ENCODE measurements at places on chromosomes 2 and 18.

DNA sequence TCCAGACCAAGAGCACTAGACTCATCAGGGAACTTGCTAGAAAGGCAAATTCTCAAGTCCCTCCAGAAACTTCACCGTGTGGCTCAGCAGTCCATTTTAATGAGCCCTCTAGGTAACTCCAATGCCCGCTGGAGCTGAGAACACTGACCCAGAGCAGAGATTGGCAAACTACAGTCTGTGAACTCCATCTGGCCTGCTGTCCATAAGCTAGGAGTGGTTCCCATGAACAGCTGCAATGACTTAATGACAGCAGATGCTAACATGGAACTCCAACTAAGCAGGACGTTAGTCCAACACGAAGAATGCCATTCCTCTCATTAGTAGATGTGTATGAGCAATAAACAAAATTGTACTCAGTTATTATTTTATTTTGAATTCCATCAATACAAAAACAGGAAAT, 371.9 kb downstream of the STK39 start:
- no peak for DNase-seq

DNA sequence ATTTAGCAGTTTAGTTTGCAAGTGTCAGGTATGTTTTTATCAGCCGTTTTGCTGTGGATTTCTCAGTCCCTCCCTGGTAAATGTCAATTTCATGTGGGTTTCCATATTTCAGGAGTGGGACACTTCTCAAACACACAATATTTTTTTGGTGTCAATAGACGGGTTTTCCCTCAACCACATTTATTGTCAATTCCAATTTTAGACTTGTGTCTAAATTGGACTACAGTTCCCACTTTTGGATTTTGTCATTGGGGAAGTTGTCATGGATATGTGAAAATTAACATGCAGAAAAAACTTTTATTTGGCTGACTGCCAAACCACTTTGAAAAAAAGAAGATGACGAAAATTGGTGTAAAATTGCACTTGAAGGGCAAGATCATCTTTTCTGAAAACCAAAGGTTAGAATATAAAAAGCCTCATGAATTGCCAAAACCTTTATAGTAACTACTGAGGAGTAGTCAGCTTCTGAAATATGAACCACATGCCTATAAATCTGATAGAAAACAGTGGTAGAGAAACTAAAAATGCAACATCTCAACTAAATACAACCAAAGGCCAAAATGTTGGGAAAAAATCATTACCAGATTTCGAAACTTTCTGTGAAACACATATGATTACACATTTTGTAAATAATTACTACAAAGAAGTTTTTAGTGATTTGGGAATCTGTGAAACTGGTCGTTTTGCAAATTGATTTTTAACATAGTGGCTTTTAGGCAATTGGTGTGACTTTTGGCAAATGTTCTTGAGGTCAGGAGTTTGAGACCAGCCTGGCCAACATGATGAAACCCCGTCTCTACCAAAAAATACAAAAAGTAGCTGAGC, 106.4 kb downstream of the BCL2L11 start:
- no peak for DNase-seq

GRCh38 chr2:105215586-105216192, 25.9 kb upstream of the GPR45 start:
- no peak for DNase-seq

DNA sequence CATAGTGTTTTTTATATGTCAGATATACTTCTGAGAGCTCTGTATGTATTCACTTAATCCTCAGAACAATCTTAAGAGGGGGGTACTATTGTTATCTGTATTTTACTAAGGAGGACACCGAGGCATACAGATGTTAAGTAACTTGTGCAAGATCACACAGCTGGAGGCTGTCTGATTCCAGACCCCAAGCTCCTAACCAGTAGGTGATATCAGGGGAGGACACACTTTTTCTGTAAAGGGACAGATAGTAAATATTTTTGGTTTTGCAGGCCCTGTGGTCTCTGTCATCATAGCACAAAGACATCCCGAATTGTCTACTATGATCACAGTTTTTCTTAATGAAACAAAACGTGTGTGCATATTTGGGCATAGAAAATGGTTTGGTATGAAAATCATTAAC, 143.7 kb downstream of the LAMA3 start:
- DNase-seq = no peak

DNA sequence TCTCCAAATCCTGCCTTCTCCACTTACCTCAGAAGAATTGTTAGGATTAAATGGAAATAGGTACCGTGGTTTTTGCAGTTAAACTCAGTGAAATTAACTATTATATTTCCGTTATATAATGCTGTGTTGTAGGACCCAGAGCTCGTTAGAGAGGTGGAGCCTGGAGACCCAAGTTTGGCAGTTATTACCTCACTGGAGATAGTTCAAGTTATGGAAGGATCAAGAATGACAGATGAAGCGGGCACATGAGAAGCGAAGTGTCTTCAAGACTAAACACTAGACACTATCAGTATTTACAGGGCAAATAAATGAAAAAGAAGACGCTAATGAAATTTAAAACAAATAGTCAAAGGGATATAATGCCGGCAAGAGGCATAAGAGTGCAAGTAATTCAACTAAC, 866 bp downstream of the CWC22 start:
- no peak for DNase-seq

DNA sequence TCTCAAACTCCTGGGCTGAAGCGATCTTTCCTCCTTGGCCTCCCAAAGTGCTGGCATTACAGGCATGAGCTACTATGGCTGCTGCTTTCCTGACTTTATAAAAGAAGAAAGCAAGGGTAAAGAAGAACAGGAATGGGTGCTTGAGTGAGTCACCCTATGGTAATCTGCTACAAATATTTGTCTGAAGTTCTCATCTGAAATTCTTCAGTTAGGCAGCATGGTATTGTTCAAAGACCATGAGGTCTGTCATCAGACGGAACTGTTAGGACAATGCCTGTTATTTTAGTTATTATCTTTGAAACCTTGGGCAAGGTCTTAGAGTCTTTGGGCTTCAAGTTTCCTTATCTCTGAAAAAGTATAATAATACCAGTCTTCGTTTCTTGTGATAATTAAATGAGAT, 695.8 kb downstream of the RNF144A start:
- no peak for DNase-seq

- no peak for DNase-seq
Measured at GRCh38 chr2:215870088-215870490, 143.3 kb downstream of the MREG start.

DNA sequence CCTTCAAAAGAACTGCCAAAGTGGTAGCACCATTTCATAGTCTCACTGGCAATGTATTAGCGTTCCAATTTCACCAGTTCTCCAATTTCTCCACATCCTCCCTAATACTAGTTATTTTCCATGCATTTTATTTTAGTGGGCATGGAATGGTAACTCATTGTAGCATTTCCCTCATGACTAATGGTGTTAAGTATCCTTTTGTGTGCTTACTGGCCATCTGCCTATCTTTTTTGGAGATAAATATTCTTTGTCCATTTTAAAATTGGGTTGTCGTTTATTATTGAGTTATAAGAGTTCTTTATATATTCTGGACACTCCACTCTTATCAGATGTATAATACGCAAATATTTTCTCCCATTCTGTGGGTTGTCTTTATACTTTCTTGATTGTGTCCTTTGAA, 107.1 kb downstream of the THADA start:
- DNase-seq = no peak

GRCh38 chr2:223008162-223008561, 43.8 kb upstream of the KCNE4 start:
- DNase-seq = no peak

GRCh38 chr18:64882896-64883295, 734.0 kb upstream of the LINC00305 start:
- no peak for DNase-seq

GRCh38 chr2:205193836-205194228, 488.5 kb upstream of the NRP2 start:
- no peak for DNase-seq

GRCh38 chr2:88481691-88482336, 29.3 kb upstream of the FOXI3 start:
- DNase-seq = no peak

- no peak for DNase-seq
Measured at GRCh38 chr2:1607971-1608688, 136.2 kb downstream of the PXDN start.

GRCh38 chr18:66931010-66931409, 327.1 kb upstream of the CDH19 start:
- DNase-seq = no peak

DNA sequence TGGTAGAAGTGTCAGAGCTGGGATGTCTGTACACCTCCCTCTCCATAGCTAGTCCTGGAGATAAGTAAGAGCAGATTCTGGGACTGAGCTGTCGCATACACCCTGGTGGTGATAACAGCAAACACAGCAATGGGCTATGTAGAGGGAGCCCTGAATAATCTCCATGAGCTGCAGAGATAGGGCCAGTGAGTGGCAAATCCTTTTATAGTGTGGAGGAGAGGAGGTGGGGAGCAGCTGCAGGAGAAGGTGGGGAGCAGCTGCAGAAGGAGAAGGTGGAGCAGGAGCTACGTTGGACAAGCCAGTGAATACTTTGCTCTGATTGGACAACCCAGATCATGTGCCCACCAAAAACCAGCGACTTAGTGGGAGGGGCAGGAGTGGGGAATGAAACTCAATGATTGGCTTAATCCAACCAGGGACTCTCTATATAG, 85.5 kb downstream of the TMEM247 start:
- DNase-seq = no peak

DNA sequence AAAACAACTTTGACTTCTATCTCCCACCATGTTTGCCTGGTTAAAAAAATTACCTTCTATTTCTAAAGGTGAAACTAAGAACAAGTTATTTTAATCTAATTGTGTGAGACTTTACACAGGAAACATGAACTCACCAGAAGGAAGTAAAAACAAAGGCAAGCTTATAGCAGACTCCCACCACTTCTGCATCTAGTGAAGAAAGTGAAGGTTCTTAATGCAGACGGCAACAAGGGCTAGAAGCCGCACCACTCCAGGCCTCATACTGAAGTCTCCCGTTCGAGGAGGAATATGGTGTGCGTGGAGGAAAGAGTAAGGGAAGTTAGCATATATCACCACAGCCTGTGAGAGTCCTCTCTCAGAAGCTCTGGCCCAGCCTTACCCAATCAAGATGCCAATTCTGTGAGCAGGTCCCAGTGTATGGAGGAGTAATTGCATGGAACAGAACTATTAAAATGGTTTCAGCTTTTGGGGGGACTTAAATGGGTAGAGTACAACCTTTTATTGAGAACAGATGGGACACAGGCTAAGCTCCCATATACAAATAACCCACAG, 958.7 kb downstream of the BCL11A start:
- no peak for DNase-seq

GRCh38 chr2:163345795-163346573, 389.8 kb downstream of the FIGN start:
- DNase-seq = peak; percentile 26

GRCh38 chr2:69582582-69583176, 60.9 kb downstream of the AAK1 start:
- DNase-seq = no peak

- DNase-seq = no peak
Measured at GRCh38 chr2:19225931-19226330, 132.5 kb downstream of the OSR1 start.

DNA sequence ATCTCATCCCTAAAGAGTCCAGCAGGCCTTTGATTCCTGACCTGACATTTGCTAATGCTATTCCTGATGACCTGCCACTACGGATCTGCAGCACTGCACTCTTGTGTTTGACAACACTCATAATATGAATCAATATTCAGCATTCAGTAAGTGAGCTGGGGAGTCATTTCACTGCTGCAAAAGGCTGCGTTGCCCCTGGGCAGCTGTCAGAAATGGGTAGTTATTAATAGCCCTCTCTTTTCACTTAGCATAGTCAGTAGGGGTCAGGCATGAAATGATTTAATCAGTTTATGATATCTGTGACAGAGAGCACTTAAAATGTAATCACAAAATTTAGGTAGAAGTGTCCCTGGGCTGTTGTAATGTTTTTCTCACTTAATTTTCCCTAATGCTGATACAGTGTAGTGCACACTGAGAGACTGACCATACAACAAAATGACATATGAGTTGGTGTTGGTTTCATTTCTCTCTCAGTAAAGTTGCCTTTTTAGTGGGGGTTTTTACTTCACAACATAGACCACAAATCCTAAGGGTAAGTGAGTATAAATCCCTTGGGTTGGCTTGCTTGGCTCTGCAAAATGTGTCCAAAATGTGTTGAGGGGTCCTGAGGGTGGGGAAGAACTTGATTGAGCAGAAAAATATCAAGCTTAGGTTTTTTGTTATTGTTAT, 184.8 kb downstream of the CAMKMT start:
- no peak for DNase-seq

- DNase-seq = no peak
Measured at GRCh38 chr2:101832114-101832513, 134.6 kb downstream of the MAP4K4 start.

DNA sequence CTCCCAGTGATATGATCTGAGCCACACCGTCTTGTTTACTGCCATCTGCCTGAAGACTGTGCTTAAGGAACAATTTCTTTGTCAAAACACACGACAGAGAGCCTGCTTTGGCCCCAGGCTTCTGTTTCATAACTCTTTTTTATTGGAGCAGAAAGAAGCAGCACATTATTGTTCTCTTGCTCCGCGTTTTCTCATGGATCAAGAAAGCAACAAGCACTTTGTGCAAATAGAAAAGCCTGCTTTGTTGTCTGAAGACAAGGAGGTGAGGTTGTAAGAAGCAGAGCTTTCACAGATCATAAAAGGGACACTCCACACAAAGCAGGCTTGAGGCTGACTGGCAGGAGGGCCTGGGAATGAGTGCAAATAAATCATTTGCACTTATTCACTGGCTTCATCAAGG, 118.3 kb upstream of the FAM136A start:
- no peak for DNase-seq

- DNase-seq = no peak
Measured at GRCh38 chr2:189267925-189268579, 88.5 kb upstream of the COL5A2 start.

GRCh38 chr18:36442717-36443116, 145.2 kb downstream of the FHOD3 start:
- no peak for DNase-seq

DNA sequence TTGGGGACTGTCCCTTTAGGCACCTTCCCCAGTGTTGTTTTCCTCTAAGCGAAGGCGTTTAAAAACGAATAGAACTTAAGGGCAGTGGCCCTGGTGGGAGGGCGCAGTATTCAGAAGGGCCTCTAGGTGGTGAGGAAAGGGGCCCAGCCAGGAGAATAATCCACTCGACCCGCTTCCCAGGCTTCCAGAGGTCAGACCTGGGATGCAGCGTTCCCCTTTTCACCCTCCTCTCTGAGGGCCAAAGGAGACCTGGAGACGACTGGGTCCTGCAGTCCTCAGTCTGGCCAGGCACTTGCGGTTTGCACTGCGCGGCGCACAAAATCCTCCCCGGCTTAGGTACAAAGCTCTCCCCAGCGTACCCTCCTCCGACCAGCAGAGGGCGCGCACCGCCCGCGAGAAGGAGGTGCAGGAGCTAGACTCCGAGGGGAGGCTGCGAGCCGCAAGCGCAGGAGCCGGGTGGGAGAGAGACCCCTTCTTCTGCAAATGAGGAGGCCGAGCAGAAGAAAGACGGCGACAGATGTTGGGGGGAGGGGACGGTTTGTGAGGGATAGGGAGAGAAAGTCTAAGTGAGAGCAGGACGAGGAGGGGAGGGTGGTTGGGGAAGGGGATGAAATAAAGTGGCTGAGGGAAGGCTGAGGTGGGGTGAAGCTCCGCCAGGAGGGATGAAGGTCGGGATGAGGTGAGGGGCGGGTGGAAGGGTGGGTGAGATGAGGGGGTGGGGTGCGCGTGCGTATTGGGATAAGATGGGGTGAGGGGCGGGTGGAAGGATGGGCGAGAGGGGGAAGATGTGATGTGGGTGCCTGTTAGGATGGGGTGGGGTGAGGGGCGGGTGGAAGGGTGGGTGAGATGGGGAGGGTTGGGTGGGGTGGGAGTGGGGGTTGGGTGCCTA, 4.9 kb downstream of the FEV start:
- peak; percentile 87 for DNase-seq

- peak; percentile 34 for DNase-seq
Measured at GRCh38 chr2:48249631-48250473, 280.1 kb upstream of the STON1 start.
